Endodermal cell (in vitro differentiated cells): ENCODE measurements at places on chromosomes 4 and X.

DNA sequence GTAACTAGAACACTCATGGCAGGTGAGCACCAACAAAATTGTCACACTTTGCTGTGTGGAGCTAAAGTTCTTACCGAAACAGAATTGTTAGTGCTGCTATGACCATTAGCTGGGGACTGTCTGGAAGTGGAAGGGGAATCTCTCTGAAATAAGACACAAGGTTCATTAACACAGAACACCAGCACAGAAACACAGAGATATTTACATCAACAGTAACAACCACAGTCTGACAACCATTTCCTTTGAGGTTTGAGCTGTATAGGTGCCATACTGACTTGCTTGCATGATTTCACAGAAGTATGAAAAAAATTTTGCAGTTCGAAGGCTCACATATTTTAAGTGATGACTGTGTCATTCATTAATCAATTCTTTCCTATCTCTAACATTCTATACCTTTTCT, 109.8 kb downstream of the NYX start:
- no peak for DNase-seq

GRCh38 chrX:79139446-79139845, 5.0 kb upstream of the GPR174 start:
- no peak for DNase-seq

GRCh38 chr4:70581980-70582379, 10.1 kb upstream of the AMBN start:
- DNase-seq = no peak

DNA sequence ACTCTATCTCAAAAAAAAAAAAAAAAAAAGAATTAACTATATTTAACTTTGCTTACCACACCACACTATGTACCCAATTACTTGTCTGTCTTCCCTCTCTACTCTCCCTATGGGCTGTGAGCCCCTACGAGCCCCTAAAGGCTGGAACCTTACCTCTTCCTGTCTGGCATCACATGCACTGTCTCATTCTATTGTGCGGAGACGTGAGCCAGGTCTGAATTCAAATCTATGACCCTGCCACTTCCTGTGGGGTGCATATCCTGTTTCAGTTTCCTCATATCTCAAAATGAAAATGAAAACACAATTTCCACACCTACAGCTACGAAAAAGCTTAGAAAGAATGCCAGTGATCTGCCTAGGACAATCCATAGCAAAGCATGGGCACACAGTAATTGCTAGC, 42.9 kb upstream of the HS3ST1 start:
- DNase-seq = no peak

- DNase-seq = no peak
These were observed 105.5 kb downstream of the BCOR start for GRCh38 chrX:39992300-39992699.
